Activated CD8-positive, alpha-beta memory T cell treated with anti-CD3 and anti-CD28 coated beads, Interleukin-2, amount 50 U/mL, for 4 hours (primary cell): ENCODE measurements at places on chromosomes 5 and 9.
A peak's percentile ranks its signal among the peaks of the same experiment; 100 is the strongest.

DNA sequence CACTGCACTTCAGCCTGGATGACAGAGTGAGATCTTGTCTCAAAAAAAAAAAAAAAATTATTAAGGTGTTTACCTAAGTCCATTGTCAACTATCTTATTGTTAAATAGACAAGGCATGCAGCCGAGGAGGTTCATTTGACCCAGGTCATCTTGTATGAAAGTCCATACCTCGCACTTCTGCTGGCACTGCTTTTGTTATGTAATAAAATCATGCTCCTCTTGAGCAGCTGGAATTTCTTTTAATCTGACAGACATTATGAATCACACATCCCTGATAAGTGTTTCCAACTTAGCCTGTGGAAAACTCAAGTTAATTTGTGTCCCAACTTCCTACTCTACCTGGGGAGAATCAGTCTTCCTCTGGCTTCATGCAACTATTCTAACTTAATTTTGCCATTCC is 315.6 kb upstream of the KLF4 start:
- no peak for DNase-seq

DNA sequence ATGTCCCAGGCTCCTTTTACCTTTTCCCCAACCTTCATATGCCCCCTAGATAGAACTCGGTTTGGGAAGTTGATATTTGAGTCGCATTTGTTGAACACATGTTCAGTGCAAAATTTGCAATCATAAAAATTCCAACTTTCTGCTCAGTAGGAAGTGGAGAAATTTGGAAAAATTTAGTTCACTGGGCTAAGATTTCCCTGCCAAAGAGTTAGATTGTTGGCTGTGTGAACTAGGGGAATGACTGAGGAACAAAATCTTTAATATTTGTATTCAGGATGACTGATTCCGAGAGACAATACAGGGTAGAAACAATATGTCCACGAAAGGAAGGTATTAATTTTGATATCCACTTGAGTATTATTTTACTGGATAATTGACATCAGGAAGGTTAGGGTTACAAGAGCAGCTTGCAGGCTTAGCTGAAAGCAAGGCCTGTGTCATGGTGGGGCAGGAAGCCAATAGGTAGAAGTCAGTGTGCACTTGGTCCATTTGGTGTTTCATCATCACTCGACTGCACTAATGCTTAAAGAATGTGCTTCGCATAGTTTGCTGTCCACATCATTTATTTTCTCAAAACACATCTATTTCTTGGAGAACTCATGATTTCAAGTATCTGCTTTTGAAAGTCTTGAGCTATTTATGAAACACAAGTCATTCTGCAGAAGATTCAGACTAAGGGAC is 59.4 kb upstream of the GNA14 start:
- DNase-seq: no peak

GRCh38 chr9:94568250-94568889 is 13.5 kb downstream of the PCAT7 start:
- no peak for DNase-seq

- DNase-seq: no peak
Observed at GRCh38 chr9:68896486-68896885, 117.4 kb downstream of the PRKACG start.

GRCh38 chr9:34380511-34381315 is 4.0 kb upstream of the MYORG start:
- DNase-seq: peak; percentile 72

DNA sequence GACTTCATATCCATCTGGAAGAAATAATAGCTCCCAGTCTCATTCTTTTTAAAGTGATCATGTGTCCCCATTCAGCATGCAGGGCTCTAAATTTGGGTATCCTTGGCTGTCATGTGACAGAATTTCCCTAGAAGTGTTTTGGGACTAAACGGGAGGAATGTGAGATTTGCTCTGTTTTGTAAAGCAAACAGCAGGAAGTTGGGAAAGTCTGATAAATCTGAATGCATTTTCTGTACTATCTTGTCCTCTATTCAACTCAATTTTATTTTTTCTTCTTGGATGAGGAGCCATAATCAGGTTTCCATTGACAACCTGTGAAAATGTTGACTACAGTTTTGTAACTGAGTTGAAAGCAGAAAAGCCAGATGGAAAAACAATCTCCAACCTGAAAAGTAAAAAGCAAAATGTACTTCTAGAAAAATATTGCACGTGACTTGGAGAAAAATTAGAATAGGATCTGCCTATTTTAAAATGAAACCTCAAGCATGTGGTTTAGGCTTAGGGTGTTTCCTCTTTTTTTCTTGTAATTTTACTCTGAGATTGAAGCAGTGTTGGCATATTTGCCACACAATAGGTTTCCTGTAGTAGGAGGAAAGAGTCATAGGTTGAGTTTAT is 76.2 kb upstream of the IL6ST start:
- DNase-seq: no peak

GRCh38 chr5:170745481-170746071 is 37.9 kb upstream of the GABRP start:
- no peak for DNase-seq

GRCh38 chr9:129737479-129738274 is 15.2 kb downstream of the PTGES start:
- peak; percentile 86 for DNase-seq

DNA sequence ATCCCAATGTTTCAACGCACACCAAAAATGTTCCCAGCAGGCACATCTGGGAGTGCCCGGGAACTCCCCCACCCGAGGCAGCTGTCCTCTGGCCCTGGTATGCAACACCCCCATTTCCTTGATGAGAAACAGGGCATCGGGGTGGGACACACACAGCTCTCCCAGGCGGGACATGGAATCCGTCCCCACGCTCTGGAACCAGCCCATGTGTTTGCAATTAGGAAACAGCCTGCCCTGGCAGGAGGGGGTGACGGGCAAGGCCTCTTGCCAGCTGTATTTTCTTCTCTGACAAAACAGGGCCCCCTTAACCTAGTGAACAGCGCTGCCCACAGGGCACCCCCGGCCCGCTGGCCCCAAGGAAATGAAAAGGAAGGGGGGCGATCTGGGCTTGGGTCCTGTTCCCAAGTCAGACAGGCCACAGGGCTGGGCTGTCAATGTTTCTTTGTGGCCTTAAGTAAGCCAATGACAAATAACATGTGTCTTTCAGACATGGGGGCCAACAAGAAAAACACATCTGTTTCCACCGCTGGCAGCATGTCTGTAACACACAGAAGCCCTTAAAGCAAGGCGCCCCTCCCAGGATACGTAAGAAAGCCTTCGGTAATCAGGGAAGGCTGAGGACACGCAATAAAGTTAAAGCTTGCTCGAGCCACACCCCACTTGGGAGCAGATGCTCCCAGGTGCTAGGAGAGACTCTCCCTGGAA is 125.3 kb downstream of the ROR2 start:
- DNase-seq: no peak

DNA sequence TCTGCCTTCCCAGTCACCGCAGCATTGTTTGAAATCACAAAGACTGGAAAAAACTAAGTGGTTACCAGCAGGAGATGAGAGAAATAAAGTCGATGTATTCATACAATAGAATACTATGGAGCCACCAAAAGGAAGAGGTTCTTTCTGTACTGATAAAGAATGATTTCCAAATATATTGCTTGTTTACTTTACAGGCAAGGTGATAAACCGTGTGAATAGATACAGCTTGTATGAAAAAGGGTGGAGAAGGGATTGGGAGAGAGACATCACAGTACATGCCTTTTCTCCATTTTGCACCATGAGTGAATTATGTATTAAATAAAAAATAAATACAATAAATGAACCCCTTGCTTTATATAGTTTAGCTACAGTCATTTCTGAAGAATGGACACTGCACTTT is 91.7 kb downstream of the RFK start:
- DNase-seq: no peak

DNA sequence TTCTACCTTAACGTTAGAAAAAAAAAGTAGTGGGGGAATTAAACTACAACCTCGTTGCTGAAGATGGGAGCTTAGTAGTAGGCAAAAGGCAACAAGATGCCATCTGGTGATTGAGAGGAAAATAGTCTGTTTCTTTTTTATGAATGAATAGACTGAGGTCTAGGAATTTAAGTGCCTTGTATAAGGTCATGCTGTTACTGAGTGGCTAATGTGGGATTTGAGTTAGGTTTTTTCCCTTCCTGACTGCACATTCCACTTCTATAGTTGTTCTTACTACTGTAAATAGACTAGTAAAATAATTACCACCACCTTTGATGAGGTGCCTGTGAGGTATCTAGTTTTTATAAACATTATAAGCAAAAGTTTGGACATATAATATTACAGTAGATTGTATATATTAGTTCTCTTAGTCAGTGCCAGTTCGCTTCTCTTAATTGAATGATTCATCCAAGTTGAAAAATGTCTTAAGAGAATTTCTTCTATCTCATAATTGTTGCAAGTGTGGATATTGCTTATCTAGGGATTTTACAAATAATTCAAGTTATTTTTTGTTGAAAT is 19.1 kb downstream of the FSD1L start:
- DNase-seq: no peak

- DNase-seq: no peak
Observed at GRCh38 chr5:97245386-97245785, 62.3 kb upstream of the RIOK2 start.

- DNase-seq: no peak
Observed at GRCh38 chr5:134468921-134469400, 56.5 kb upstream of the JADE2 start.

DNA sequence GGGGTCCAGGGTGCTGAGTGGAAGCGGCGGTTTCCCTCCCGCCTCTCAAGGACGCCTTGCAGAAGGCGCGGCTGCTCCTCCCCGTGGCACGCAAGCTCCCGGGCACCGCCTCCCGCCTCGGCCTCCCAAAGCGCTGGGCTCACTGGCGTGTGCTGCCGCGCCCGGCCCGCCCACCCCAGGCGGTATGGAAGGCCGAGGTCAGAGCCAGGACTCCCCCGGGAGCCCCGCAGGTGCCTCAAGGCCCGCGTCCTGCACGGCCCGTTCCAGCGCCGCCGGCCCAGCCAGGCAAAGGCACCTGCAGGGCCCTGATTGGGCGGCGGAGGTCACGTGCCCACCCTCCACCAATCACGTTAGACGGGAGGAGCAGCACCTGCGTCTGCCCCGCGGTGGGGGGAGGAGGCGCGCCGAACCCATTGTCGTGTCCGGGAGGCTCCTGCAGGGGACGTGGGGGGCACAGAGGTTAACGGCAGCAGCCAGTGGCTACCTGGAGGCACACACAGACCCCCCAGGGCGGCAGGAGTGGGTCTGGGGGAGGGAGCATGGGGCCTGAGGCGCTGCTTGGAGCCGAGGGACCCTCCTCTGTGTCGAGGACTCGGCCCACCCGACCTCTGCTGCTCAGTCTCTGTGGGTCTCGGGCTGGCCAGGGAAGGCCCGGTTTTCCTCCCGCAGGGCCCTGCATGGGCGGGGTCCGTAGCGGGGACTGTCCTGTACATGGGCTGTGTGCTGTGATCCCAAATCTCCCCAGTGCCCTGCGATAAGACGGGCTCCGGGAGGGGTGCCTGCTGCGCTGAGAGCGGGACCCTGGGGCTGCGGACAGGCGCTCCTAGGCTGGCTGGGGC is 2.0 kb upstream of the LCN12 start:
- DNase-seq: peak; percentile 97

DNA sequence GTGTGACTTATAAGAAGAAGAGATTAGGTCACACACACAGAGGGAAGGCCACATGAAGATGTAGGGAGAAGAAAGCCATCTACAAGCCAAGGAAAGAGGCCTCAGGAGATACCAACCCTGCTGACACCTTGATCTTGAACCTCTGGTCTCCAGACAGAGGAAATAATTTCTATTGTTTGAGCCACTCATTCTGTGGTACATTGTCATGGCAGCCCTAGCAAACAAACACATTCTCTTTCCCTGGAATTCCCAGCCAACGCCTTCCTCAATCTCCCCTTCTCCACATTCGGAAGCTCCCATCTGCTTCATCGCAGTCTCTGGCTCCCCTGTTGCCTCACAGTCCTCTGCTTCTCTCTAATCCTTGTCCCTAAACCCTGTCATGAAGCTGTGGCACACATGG is 16.7 kb downstream of the PTGS1 start:
- no peak for DNase-seq

- DNase-seq: no peak
Observed at GRCh38 chr9:68643901-68644809, 60.9 kb upstream of the PIP5K1B start.

DNA sequence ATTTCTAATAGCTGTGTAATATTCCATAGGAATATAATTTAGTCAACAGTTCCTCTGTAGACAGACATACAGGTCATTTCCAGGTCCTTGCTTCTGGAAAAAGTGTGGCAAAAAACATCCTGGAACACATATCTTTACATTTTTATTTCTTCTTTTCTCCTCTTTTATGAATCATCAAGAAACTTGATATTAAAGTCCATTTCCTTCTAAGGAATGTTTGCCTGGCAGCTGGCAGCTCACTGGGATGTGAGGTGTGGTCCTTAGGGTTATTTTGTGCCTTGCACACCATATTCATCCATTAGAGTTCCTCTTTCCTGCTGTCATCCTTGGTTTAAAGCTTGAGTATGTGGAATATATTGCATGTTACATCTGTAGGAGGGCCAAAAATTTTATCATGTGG is 122.0 kb downstream of the GALNT10 start:
- DNase-seq: no peak

DNA sequence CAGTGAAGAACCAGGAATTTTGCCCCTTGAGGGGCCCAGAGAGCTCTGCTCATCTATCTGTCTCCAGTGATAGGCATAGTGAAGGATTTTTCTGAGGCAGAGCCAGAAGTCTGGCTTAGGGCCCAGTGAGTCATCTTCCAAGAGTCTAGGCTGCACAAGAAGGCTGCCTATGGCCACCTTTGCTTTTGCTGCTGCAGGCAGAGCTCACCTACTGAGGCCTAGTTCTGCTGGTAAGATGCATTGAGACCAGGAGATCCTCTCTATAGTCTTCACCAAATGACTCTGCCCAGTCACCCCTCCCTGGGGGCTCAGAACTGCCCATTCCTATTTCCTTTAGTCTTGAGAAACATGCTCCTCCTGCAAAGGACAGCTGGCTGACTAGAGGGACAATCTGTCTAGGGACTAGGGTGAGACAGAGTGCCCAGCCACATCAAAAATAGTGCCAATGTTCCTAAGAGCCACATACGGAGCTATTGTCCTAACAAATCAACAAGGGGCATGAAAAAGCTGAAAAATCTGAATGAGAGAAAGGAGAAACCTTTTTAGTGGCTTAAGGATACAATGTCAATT is 40.3 kb upstream of the CDKN2AIPNL start:
- no peak for DNase-seq

GRCh38 chr9:136179761-136180160 is 25.2 kb downstream of the LHX3 start:
- DNase-seq: no peak

GRCh38 chr5:179176571-179177230 is 116.5 kb downstream of the ZNF354C start:
- DNase-seq: no peak

GRCh38 chr5:79193643-79194042 is 42.3 kb upstream of the JMY start:
- DNase-seq: no peak

GRCh38 chr5:32027093-32027716 is 146.9 kb downstream of the GOLPH3 start:
- no peak for DNase-seq

DNA sequence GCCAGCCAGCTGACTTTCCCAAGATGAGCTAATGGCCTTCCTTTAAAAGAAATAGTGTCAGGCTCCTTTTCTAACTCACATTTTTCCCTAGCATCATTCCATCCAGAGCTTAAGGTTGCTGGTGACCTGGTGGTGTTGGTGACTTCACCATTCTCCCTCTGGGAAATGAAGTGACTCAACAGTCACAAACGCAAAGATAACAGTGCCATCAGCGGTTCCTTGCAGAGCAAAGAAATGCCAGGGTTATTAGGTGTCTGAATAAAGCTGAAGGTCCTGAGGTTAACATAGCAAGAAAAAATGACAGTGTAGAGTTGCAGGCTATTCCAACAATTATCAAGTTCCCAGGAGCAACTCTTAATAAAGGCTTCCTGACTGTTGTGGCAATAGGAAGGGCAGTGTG is 111.8 kb upstream of the SLC44A1 start:
- DNase-seq: no peak

- no peak for DNase-seq
Observed at GRCh38 chr9:80622508-80622907, 1050.7 kb downstream of the TLE4 start.
